Eye (tissue), 1 donor: ENCODE measurements at places on chromosomes 2 and 18.

DNA sequence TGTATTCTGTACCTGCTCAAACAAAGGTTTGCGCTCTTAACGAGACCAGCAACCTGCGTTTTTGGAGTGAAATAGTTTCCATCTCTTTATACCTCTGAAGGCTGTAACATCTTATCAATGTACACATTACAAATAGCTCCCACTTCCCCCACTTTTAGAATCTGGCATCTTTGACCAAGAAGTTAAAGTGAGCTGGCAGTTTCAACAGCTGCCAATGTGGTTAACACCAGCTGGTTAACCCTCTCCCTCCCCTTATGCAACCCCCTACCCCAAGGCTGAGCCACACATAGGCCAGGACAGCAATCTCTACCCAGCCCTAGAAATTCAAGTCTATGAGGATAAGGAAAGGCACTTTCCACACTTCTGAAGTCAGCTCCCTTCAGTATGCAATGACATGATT, 2.2 kb upstream of the SERTAD2 start:
- DNase-seq = no peak

GRCh38 chr2:37854676-37855282, 70.3 kb upstream of the RMDN2 start:
- no peak for DNase-seq

DNA sequence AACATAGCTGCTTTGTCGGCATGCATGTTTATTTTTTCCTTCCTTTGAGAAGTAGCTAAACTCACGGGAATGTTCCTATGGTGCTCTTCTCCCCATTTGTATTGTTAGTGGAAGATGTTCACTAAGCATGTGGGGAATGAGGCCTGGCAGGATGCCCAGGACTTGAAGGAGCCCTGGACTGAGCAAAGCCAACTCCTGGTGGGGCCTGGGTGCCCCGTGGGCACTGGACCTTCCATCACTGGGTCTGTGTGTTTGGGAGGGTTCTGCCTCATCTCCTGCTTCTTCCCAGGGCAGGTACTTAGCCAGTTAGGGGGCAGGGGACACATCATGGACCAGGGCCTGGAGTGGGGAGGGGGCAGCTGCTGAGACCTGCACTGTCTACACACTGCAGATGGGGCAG, 49.3 kb downstream of the ACAA2 start:
- DNase-seq = no peak

DNA sequence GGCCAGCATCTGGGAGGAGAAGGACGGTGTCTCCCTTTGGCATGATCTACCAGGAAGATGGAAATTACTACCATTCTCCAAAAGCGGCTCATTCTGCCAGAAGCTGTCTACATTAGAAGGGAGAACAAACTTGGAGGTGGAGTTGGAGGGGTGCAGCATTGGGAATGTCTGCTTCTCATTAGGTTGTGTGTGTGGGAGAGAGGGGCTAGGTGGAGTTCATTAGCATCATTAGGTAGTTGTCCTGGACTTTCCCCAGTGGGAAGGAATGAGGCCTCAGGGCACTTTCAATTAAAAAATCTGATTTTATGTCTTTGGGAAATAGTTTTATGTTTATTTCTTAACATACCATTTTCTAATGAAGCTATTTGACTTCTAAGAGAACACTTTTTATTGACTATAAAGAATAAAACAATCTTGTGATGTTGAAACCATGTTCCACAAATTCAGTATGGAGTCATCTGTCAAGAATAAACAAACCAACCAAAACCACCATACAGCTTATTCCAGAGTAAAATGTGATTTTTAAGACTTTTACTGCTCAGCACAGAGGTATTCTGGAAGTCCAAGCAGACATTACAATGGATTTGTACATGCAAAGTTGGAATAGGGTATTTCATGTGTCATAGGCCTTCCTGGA, 60.6 kb downstream of the VAPA start:
- no peak for DNase-seq

GRCh38 chr2:39874236-39874635, 95.2 kb upstream of the THUMPD2 start:
- DNase-seq = no peak

DNA sequence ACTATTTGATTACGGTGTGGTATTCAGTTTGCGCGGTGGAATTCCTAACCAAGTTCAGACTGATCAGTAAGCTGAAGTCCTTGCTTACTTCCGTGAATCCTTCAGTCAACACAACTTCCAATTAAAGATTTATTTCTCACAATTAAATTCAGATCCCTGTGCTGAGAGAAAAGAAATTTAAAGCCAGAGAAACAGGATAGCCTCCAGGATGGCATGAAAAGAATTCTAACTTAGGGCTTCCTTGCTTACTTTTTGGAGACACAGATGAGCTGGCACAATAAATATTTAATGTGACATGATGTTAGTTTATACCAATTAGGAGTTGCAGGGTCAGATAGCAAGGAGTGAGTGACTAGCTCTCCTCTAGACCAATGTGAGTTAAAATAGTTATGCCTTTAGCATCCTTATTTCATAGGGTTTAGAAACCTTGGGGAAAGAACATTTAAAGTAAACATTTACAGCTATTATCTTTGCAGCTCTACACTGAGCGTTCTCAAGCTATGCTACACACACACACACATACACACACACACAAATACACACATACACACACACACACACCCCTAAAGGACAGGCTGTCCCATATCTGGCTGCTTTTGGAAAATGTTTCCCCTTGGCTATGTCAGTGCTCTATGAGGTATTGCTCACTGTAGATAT, 151.0 kb downstream of the TRIB2 start:
- no peak for DNase-seq

DNA sequence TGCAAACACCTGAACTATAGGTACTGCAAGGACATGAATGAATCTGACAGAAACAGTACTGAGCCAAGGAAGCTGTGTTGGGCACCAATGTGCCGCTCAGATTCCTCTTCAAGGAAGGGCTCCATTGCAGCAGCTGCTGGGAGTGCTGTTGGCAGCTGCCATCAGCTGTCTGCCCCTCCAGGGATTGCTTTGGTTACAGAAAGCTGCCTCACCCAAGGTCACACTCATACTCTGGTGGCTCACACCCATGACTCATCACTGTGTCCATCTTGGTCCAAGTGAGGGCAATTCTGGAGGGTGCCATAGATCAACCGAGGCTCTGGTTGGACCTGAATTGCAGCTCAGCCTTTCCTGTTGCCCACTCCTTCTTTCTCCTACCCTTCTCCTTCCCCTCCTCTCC, 24.4 kb upstream of the TRPM8 start:
- DNase-seq = no peak

GRCh38 chr2:43285987-43286386, 59.6 kb upstream of the ZFP36L2 start:
- DNase-seq = no peak

DNA sequence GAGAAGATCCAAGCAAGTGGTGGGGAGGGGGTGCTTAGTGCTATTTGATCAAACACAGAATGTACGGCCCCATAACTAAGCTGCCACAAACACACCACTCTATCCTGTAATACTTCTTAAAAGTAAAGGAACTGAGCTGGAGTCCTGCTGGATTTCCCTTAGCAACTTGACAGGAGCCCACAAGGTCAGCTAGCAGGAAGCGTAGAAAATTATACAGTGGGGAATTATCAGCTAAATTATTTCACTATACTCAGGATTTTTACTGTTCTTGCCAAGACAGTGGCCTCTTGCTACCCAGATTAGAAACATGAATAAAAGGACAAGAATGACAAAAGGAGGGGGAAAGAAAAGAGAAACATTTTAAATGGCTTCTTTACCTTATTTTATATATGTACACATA, 217.1 kb downstream of the ZNF521 start:
- no peak for DNase-seq

DNA sequence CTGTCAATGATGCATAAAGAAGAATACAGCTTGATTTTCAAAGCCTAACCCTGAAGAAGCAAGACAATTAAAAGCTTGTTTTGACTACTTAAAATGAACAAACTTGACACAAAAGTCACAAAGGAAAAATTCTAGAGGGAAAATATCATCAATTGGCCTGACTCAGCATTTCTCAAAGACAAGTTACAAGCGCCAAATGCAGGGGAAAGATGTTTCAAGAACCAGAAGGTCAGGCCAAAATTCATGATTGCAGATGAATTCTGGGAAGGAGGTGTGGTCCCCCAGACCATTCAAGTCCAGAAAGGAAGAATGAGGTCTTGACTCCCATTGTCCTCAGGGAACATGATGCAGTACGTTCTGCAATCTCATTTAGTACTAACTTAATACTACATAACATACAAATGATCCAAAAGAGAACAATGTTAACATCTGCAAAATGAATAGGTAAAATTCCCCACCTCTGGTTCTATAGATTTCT, 64.5 kb downstream of the FAM210A start:
- DNase-seq = no peak

DNA sequence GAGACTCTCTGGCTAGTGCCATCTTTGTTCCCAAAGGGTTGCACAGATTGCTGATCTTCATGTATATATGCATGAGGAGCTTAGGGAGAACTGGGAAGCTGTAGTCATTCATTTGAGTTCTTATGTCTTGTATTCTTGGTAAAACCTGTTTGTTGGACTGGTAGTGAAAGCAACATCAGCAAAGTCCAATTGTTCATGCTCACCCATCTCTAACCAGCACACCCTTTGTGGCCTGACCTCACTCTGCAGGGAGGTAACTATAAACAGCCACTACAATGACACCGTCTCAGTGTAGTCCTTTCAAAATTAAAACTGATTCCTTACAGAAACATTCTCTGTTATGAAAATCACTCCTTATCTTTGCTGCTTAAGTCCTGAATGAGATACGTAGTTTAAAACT, 13.9 kb upstream of the LMAN1 start:
- DNase-seq = no peak

- no peak for DNase-seq
Measured at GRCh38 chr2:235672720-235673119, 178.9 kb downstream of the AGAP1 start.

GRCh38 chr18:34965108-34965507, 76.1 kb upstream of the MAPRE2 start:
- DNase-seq = peak; percentile 13
